Upper lobe of left lung (tissue), 6 donors: ENCODE measurements at places on chromosomes 5 and 9. TPM values are rescaled to one million over a fixed set of nuclear protein-coding genes. Genes with fewer than 3 reads are reported as not detected.

LCN12 gene
- total RNA-seq: 5.2 TPM

IL3 gene
- total RNA-seq: not detected

MTRR gene
- 157 TPM for total RNA-seq

CARD9 gene
- total RNA-seq: 16.8 TPM

KIF24 gene
- total RNA-seq: 1.7 TPM

SLC46A2 gene
- total RNA-seq: 18.9 TPM

DNA sequence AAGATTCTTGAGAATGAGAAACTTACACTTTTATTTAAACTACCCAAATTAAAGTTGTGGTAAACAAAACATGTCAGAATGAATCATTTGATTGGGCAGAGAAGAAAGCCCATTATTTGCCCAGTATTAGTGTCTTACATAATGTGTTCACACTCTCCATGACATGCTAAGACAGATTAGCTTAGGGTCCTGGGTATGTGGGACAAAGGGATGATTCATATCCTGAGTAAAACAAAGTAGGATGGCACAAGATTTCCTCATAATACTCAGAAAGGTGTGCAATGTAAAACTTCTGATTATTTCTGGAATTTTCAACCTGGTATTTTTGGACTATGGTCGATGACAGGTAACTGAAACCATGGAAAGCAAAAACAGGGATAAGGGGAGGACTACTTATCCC, 183.9 kb upstream of the POU5F2 start:
- DNase-seq: no peak

- DNase-seq: no peak
Measured at GRCh38 chr9:107008447-107008846, 145.5 kb downstream of the ZNF462 start.

GRCh38 chr9:69485466-69485865, 160.5 kb downstream of the ENTREP1 start:
- DNase-seq: no peak

DNA sequence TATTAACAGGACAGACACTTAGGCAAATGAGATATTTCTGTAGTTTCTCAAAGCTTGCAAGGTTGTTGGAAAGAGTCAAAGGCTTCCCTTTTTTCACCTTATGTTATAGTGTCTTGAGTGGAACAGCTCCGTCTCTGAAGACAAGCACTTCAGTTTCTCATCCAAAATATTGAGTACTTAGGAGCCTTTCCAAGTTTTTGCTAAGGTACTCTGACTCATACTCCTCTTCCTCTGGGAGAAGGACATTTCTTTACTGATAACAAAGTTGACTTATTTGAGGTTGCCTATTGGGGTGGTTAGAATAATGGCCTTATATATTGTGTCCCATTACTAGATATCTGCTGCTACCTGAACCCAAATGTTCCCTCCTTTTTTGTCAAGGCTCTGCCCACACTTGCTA, 869.6 kb downstream of the MAT2B start:
- DNase-seq: no peak

DNA sequence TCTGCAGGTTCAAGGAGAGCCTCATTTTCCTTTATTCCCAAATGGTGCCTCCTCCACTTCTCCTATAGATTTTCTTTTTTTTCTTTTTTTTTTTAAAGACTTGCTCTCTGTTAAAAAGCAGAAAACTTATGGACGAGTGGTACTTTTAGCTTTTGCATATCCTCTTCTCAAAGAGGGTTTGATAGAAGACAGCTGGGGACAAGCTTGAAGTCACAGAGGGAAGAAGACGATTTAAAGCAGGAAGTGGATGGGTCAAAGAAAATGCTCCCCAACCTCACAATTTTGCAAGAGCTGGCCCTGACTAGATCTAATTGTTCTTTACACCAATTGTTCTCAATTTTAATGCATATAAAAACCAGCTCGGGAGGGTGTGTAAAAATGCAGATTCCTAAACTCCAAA, 48.9 kb downstream of the APBA1 start:
- DNase-seq: no peak

DNA sequence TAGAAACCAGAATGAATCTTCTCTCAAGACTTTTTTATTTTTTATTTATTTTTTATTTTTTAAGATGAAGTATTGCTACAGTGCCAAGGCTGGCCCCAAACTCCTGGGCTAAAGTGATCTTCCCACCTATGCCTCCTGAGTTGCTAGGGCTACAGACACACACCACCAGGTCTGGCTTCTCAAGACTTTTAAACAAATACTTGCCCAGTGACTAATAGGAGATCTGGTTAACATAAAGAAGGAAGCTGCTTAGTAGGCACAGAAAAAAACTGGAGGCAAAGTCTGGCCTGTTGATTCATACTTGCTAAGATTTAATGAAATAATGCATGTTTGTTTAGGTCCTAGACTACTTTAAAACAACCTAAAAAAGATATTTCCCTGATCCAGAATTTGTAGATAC, 43.8 kb downstream of the SLC38A9 start:
- no peak for DNase-seq

DNA sequence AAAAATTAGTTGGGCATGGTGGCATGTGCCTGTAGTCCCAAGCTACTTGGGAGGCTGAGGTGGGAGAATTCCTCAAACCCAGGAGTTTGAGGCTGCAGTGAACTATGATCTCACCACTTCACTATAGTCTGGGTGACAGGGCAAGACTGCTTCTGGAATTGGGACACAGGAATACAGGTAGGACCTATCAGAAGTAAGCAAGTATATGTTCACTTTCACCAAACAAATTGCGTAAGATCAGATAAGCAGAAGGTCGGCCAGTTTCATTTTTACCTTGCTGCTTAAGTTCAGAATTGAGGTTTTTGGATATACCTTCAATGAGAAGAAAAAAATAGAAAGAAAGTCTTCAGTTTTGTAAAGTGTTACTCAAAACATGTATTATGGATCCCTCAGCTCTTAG, 171.7 kb downstream of the MAT2B start:
- DNase-seq: no peak

DNA sequence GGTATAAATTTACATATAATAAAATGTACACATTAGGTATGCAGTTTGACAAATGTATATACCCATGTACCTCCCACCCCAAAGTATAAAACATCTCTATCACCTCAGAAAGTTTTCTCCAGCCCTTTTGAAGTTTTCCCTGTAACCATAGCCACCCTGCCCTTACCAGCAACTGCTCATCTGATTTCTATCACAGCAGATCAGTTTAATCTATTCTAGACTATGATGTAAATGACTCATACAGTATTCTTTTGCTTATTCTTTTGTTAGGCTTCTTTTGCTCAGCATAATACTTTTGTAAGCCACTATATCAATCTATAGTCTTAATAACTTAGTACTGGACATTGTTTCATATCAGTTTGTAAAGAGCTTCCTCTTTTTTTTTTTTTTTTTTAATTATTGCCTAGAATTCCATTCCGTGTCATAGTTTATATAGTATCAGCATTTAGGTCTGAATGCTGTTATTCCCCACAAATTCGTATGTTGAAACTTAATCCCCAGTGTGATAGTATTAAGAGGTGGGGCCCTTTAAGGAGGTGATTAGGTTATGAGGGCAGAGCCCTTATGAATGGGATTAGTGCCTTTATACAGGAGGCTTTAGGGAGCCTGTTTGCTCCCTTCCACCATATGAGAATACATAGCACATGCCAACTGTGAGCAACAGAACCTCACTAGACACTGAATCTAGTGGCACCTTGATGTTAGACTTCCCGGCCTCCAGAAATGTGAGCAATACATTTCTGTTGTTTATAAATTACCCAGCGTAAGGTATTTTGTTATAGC, 20.3 kb downstream of the MELK start:
- no peak for DNase-seq
